ENCODE measurements at places on chromosomes 16 and 17.
A peak's percentile ranks its signal among the peaks of the same experiment; 100 is the strongest.

DNA sequence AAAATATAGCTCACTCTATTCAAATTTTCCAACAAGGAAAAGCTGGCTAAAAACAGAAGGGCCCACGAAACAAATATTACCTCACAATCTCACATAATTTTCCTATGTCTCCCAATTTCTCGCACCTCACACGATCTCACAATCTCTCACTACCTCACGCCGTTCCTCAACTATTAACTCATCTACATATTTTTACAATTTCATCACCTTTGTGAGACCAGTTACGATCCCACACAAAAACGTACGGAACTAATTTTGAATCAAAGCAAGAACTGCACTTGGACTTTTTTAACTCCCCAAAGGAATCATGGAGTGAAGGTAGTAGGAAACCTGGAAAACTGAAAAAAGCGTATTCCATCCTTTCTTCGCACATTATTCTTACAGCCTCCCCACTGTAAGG lies 1.1 kb downstream of the CBX1 start:
- no peak for DNase-seq

DNA sequence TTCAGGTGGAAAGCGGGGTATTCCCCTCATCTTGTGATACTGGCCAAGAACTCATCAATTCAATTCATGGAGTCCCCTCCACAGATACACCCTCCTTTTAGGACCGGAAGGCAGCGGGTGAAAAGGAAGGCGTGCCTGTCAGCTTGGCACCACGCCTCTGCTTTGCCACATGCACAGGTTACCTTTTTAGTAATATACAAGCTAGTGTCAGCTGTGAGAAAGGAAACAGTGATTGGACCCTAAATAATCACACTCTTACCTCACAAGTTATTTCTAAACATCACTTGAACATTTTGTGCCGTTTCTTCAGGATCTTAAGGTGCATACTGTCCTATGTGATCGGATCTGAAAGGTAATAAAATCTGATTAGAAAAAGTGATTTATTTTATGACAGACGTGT lies 15.7 kb downstream of the ZDHHC7 start:
- peak; percentile 51 for DNase-seq

DNA sequence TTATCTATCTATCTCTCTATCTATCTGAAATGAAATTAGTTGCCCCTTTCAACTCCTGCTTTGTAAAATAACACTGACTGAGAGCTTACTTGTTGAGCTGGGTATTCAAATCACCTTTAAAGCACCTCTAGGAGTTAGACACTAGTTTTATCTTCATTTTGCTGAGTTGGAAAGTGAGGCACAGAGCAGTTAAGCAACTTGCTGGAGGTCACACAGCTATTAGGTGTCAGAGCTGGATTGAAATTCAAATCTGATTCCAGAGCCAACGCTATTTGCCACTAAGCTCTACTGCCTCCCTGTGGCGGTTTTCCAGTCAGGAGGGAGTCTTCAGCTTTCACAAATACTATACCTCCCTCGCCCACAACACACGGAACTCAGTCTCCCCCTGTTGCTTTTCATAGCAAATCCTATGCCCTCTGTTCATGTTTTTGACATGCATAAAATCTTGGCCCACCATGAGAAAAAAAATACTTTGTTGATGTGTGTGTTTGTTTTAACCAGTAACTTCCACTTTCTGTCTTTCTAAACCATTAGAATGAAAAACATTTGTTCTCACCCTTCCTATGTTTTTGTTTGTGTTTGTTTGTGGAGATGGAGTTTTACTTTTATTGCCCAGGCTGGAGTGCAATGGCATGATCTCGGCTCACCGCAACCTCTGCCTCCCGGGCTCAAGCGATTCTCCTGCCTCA lies 74.8 kb upstream of the SMURF2 start:
- DNase-seq = peak; percentile 65

DNA sequence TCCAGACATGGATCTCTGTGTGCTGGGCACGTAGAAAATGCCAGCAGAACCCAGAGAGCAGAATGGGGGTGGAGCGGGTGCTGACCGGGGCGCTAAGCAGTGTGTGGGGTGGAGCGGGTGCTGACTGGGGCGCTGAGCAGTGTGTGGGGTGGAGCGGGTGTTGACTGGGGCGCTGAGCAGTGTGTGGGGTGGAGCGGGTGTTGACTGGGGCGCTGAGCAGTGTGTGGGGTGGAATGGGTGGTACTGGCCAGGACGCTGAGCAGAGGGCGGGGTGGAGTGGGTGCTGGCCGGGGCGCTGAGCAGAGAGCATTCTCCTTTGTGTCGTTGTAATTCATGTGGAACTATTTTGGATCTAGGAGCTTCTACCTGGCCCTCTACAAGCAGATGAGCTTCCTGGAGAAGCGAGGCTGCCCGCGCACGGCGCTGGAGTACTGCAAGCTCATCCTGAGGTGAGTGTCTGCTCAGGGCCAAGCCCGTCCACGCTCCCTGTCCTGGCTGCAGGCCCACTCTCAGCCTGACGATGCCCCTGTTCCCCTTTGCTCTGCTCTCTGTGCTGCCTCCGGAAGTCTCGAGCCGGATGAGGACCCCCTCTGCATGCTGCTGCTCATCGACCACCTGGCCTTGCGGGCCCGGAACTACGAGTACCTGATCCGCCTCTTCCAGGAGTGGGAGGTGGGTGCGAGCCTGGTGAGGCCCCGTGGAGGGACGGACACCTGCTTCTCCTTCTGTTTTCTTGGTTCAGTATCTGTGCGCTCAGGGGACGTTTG lies 20.3 kb upstream of the MC1R start:
- no peak for DNase-seq

- no peak for DNase-seq
Measured at GRCh38 chr17:81427173-81428120, 32.2 kb downstream of the BAHCC1 start.

GRCh38 chr16:81928975-81929374 lies 82.3 kb downstream of the SDR42E1 start:
- no peak for DNase-seq

DNA sequence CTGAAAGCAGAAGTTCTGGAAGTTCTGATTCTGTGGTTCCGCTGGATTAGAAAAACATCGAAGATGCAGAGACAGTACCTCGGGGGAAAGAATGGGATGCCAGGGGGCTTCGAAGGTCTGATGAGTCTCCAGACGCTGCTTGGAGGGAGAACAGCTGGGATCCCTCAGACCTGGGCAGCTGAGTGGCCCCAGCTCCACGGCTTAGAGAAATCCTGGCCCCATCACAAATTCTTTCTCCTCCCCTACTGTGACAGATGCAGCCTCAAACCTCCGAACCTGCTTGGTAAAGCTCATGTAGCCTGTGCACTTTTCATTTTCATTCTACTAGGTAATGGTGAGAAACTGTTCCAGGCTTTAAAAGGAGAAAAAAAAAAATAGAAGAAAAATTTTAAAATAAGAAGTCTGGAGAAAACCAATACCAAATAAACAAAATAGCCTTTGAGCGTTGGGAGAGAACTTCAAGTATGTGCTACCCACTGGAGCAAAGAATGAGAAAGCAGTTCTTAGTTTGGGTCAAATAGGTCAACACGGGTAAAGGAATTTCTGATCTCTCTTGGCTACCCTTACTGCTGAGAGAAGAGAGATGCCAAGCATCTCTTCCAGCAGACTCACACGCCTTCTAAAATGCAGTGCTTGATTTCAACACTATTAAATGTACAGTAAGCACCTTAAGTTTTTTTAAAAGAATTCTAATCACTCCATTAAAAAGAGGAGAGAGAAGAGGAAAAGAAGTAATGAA lies 19.9 kb downstream of the MAF start:
- no peak for DNase-seq

DNA sequence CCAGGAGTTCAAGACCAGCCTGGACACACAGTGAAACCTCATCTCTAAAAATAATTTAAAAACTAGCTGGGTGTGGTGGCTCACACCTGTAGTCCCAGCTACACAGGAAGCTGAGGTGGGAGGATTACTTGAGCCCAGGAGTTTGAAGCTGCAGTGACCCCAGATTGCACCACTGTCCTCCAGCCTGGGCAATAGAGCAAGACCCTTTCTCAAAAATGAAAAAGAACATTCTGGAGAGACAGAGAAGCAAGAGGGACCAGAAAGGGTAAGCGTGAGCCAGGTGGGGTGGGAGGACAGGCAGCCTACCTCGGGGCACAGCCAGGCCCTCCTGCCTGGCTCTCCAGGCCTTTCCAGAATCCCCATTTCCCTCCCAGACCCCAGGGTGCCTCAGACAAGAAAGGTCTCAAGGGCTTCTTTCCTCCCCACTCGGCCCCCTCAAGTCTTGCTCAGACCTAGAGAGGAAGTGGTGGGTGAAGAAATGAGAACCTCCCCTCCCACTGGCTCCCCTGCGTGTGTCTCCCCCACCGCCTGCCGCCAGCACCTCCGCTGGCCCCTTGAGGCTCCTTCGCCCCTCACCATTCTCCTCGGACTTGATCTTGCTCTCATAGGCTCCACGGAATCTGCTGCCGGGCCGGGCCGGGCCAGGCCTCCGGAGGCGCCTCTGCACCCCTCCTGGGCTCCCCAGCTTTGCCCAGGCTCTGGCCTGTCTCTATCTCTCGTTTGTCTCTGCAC lies 503 bp downstream of the C16orf54 start:
- peak; percentile 70 for DNase-seq

- DNase-seq = no peak
Measured at GRCh38 chr17:7789131-7789530, 44.9 kb upstream of the KDM6B start.

- no peak for DNase-seq
Measured at GRCh38 chr16:67404740-67405226, 11.5 kb upstream of the TPPP3 start.
